ENCODE measurements at places on chromosomes 5 and 9. TPM values are rescaled to one million over a fixed set of nuclear protein-coding genes. Genes with fewer than 3 reads are reported as not detected.

Gene SCGB3A2
- not detected for total RNA-seq

Gene GDNF
- total RNA-seq = under 0.01 TPM

Gene CD180
- 0.54 TPM for total RNA-seq

Gene SHOC1
- not detected for total RNA-seq

Gene NUDT12
- 1.6 TPM for total RNA-seq

Gene RAD23B
- 43.6 TPM for total RNA-seq

Gene GDF9
- 0.54 TPM for total RNA-seq

Gene C9orf57
- not detected for total RNA-seq

Gene LHX3
- 0.27 TPM for total RNA-seq

Gene INSL6
- total RNA-seq = not detected
